ENCODE measurements at places on chromosomes 1 and 21.

DNA sequence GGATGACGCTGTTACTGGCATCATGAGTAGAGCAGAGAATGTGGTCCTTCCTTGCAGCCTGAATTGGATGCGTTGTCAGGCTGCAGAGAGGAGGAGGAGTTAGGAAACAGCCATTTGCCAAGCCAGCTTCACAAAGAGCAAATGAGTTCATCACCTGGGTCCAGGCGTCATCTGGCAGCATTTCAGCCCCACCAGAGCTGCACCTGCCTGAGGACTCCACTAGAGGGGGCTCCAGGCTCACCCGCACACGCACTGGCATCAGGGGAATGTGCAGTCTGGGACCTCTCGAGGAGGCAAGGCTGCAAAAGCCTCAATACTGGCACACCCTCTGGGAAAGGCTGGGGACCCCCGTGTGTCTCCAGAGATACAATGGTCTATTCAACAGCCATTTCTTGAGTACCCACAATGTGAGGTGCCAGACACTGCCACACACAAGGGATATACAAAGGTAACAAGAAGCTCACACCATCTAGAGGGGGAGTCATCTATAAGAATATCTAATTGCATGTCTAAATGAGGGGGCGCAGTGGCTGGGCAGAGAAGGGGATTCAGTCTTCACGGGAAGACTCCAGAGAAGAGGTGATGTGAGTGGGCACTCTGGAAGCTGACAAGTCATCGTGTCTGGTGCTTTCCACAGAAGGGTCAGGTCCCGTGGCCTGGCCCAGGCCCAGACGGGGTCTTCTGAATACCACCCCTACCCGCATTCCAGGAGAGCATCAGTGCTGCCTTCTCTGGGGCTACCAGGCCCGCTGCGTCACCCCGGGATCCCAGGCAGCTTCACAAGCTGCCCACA lies 53.5 kb upstream of the CNTN2 start:
- peak; percentile 64 for DNase-seq

DNA sequence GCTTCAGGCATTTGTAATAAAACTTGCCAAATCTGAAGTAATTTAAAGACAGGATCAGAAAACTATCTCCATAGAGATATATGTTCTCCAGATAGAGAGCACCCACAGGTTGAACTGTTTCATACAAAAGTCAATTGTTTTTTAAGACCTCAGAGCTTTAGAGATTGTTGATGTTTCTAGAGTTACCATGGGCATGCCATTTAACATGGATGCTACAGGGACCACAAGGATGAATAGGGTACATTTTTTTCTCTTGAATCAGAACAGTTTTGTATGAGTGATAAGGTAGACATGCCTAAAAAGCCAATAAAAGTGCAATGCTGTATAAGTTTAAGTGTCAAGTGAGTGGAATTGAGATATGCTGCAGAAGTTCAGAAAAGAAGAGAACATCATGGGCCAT lies 511.0 kb upstream of the CAMK1G start:
- no peak for DNase-seq

DNA sequence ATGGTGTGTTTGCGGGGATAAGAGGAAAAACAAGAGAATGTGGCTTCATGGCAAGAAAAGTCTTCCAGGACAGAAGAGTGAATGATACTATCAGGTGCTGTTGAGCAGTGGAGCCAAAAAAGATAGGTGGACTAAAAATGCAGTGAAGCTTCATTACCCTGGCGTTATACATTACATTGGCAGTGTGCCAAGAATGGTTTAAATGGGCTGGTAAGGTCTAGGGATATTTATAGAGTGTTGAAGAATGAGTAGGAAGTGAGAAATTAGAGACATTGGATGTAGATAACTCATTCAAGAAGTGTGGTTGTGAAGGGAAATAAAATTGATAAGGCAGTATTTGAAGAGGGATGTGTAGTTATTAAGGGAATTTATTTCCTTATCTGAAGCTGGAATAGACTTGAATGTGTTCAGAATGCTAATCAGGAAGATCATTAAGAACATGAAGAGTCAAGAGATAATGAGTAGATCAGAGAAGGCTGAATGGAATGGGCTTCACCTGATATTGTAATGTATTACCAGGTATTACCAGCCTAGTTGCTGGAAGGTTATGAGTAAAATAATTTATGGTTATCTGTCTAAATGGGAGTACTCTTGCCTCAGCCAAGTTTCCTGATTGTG lies 72.7 kb downstream of the MAST2 start:
- peak; percentile 44 for DNase-seq

- no peak for DNase-seq
These were observed 2.7 kb upstream of the LHX9 start for GRCh38 chr1:197914510-197914909.

DNA sequence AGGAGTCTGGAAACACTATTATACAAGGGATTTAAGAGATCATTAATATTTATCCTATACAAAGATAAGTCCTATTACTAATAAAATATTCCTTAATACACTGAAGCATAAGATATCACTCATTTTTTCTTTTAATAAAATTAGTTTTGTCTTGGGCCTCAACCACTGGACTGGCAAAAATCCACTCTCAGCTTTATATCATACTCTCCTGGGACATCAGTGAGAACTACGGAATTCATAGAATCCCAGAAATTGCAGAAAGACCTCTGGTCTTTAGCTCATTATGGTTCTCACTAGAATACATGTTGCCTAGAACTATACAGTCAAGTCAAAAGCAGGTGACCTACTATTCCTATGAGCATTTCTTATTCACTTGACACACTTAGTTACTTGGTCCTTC lies 285.0 kb downstream of the LRRC40 start:
- DNase-seq: no peak

DNA sequence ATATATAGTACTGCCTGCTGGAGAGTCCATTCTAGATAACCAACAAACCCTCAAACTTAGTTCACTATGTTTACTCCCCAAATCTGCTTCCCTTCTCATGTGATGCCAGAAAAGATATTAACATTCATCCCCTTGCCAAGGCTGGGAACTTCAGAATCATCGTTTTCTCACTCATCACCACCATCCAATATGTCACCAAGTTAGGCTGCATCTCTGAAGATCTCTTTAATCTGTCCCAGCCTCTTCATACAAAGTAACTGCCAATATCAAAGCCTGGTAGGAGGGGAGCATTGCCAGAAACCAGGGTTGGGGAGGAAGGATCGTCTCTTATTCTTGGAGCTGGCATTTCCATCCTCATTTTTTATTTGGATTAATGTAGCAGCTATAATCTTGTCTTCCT lies 71.6 kb downstream of the XCL2 start:
- DNase-seq: no peak

- no peak for DNase-seq
These were observed 405.9 kb downstream of the TTLL7 start for GRCh38 chr1:83593073-83593472.

GRCh38 chr1:242025681-242026080 lies 26.8 kb upstream of the MAP1LC3C start:
- no peak for DNase-seq

GRCh38 chr1:78102916-78103315 lies 57.1 kb downstream of the GIPC2 start:
- no peak for DNase-seq

DNA sequence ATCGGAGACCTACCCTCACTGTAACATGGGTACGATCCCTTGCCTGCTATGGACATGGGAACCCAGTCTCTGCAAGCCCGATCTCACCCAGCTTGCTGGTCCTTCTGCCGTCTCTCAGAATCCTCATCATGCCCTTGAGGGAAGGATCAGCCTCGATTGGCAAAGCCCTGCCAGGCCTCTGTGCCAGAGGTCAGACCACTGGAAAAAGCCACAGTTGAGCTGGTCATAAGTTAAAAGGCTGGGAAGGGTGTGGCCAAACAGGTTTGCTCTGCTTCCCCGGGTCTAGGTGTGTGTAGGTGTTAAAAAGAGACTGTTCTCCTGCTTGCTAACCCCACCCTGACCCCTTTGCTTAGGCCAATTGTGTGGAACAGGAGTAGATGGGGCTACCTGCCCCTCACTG lies 19.5 kb upstream of the PADI3 start:
- no peak for DNase-seq

DNA sequence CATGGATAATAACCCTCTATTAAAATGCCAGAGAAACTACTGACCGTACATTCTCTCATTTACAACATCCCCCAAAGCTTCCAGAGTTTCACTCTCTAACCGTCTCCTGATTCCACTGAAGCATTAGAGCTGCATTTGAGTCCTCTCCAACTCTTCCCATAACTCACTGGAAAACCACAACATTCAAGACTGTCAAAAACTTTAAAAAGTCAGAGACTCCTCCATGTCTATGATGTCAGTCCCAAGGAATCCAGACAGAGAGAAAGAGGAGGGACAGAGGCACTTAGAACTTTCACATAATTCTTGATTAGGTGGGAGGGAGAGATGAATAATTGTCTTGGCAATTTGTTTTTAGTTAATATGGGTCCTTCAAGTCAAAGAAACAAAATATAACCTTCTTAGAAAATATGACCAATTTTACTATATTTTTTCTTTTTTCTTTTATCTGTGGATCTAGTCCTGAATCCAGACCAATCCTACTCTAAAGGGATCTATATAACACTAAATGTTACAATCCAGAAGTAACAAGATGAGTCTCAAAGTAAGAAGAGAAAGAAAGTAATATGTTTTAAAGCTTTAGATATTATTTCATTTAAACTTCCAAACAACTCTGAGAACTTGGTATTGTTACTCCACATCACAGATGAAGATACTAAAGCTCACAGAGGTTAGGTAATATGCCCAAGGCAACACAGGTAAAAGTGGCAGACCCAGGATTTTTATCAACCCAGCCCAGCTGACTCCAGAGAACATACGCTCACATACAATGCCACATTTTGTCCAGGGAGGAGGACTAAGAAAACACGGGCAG lies 23.8 kb downstream of the OTUD7B start:
- no peak for DNase-seq

- no peak for DNase-seq
These were observed 2212.8 kb downstream of the MRPL39 start for GRCh38 chr21:23394458-23394857.

DNA sequence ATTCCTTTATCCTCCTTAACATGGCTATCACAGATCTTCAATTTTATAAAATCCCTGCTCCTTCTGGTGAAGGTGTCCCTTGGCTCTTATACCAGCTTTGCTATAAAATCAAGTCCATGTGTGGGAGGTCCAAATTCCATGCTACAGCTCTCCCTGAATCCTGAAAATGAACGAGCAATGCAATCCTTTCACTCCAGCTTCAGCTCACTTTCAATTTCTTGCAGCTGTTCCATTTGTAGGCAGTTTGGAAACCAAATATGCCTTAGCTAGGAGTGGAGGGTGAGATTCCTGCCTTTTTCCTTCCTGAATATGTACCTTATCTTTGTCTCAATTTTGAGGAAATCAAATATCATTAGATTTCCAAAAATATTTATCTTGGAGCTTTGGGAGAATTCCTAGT lies 402.6 kb downstream of the TTLL7 start:
- no peak for DNase-seq

DNA sequence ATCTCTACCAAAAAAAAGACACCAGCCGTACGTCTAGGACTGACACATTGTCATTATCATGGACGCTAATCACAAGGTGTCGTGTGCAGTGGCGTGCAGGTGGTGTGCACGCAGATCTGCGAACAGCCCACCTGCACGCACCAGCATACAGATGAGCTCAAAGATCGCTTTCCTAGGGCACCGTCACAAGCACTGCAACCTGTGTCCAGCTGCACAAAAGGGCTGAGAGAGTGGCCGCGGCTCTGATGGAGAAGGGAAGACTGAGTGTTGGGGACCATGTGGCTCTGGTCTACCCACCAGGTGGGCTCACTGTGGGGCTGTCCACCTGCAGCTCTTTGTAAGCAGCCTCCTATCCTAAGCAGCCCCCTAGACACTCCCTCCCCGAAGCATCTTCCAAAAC lies 50.9 kb downstream of the S100B start:
- DNase-seq: no peak

- DNase-seq: no peak
These were observed 87.2 kb downstream of the GIPC2 start for GRCh38 chr1:78132948-78133322.
